ENCODE measurements at places on chromosomes 6 and 20. TPM values are rescaled to one million over a fixed set of nuclear protein-coding genes. Genes with fewer than 3 reads are reported as not detected.
A peak's percentile ranks its signal among the peaks of the same experiment; 100 is the strongest.

DNA sequence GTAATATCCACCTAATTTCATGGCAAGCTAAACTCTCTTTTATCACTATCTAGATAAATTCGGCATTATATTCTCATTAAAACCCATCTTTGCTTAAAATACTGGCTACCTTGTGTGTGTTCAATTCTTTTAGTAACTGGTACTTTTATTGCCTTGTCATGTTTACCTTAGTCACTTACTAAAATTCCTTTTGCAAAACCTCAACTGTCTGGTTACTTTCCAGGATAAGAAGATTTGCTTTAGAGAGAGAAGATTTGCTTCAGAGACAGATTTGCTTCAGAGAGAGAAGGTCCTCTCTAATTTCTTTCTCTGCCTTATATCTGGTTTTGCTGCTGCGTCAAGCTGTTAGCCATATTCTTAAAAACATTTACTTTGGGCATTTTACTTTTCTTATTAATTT, 151.5 kb upstream of the MLIP start:
- DNase-seq, result peak; percentile 29

- DNase-seq, result no peak
These were observed 150.8 kb downstream of the SH3BGRL2 start for GRCh38 chr6:79781916-79782315.

- DNase-seq, result no peak
These were observed 1.3 kb downstream of the C20orf203 start for GRCh38 chr20:32672394-32672981.

GRCh38 chr6:90295854-90296340, 746 bp downstream of the BACH2 start:
- DNase-seq, result peak; percentile 74

GRCh38 chr20:33684533-33685327, 1.5 kb downstream of the E2F1 start:
- DNase-seq, result no peak

GRCh38 chr20:4084721-4085120, 69.4 kb upstream of the RNF24 start:
- no peak for DNase-seq

DNA sequence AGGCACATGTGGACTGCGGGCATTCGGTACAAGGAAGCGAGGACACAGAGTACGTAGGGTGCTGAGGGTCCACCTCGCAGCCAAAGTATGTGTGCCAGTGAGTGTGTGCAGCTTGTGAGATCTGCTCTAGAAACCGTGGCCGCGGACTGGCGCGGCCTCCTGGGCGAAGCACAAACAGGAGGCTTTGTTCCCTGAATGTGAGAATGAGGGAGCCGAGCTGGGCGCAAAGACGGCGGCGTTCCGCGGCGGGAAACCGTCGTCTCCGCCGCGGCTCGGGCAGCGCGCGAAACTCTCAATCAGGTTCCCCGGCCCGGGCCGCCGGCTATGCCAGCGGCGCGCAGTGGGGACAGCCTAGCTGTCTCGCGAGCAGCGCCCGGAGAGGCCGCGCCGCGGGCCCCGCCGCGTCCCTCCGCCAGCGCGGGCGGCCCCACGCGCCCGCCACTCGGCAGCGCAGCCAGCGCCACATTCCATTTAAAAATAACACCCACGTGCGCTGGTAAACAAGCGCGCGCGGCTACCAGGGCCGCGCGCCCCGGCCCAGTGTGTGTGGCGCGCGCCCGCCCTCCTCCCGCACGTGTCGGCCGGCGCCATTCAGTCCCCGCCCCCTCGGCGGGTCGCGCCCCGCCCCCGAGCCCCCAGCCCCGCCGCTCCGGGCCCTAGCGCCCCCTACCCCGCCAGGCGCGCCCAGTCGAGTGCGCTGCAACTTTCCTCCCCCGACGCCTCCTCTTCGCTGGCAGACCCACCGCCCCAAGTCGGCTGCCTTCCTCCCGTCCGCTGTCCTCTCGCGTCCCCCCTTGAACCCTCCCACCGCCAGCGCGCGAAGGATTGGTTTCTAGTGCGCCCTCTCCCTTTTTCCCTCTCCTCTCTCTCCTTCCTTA, 3.0 kb upstream of the FOXO3 start:
- DNase-seq, result peak; percentile 70

- DNase-seq, result no peak
These were observed 603.5 kb downstream of the UTRN start for GRCh38 chr6:144888621-144889020.

DNA sequence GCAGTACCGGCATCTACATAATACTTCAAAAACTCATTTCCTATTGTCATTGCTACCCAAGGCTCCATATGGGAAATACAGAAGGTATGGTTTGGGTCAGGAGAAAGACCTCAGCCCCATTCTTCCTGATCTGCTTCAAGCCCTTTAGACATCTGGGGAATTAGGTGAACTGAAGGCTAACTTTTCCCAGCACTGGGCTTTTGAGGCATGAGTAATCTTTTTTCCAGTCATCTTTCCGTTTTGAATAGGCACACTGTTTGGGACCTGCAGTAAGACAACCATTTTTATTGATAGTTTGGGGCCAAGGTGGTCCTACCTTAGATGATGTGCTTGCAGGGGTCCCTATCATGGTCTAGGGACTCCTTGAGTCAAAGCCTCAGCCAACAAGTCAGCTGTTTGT, 198.4 kb downstream of the HAO1 start:
- DNase-seq, result no peak

GRCh38 chr20:50129662-50130355, 16.9 kb upstream of the UBE2V1 start:
- no peak for DNase-seq

- peak; percentile 47 for DNase-seq
These were observed 5.3 kb upstream of the CCM2L start for GRCh38 chr20:32004963-32005362.

DNA sequence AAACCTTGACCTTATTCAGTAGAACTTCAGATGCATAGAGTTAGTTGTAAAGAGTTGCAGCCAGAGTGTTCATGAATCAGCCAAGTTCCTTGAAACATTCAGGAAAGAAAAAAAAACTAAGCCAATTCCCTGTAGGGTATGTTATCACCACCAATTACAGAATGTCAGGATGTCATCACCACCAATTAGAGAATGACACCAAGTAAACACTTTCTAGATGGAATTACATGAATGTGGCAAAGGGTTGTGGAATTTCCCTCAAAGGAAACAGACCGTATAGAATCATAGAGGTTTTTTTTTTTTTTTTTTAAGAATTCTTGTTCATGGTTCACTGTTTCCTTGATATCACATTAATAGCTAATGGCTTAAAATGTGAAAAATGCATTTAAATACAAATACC, 472.1 kb upstream of the RNF217 start:
- DNase-seq, result peak; percentile 7

DNA sequence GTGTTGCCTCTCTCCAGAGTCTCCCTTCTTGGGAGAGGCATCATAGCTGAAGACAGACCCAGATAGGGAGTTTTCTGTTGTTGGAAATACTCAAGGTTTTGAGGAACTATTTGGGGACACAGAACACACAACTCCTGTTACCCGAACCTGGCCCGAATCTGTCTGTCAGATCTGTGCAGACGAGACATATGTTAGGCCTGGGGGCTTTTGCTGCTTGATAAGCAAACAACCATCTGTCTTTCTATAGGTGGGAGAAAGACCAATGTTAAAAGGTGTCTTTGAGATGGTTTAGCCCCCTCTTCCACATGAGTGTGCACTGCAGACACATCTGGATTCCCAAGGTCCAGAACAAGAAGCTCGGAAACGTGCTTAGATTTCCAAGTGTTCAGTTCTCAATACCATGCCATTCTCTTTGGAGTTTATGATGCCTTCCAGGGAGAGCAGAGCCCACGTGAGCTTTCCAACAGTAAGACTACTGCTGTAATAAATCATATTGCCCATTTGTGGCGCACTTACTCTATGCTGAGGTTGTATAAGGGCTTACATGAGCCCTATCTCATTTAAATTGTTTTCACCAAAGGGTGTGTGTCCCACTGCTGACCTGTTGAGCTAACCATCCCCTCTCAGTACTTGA, 3.8 kb upstream of the STX16 start:
- DNase-seq, result no peak

DNA sequence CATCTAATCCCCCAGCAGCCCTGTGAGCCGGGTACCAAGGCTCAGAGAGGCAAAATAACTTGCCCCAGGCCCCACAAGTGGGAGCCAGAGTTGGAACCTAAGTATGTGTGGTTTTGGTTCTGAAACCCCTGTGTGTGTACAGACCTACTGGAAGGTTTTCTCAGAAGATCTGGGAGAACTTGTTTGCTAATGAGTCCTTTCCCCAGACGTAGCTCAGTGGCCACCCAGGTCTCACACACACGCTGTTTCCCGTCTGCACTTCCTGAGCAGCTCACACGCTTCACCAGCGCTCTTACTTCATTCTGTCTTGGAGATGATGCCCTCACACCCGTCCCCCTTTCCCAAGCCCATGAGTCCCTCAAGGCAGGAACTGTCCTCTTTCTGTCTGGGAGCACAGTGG, 8.2 kb downstream of the CCN5 start:
- no peak for DNase-seq

GRCh38 chr20:40634891-40635290, 54.1 kb downstream of the MAFB start:
- no peak for DNase-seq

GRCh38 chr6:139028215-139028657, 309 bp upstream of the ABRACL start:
- no peak for DNase-seq

DNA sequence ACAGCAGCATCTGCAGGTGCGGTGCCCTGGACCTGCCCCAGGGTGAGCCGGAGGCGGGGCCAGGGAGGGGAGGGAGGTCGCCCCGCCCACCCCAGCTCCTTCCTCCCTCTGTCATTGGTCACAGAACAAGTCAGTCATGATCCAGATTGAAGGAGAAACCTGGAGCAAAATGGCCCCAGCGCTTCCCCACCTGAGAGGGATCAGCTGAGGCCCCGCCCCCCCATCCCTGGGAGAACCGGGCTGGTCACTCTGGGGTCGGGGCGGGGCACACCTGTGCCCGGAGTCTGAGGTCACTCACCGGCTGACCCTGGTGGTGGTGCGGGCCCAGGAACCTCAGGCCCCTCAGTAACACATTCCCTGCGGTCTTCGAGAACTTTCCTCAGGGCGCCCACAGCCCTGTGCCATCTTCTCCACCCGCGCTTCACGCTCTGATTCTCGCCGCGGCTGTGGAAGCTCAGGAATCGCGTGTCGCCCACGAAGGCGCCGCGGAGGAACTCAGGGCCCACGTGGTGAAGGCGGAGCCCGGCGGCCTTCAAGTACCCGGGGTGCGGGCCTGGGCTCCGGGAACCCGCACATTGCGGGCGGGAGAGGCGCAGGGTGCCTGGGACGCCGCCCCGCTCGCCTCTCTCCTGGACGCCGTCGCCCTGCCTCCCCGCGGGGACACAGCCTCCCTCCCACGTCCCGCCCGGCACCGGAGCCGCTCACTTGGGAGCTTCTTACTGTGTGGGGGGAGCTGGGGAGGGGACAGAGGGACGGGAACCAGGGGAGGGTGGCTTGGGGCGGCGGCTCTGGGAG, 36.4 kb upstream of the HLA-C start:
- no peak for DNase-seq

- no peak for DNase-seq
These were observed 413.3 kb downstream of the ESR1 start for GRCh38 chr6:152220786-152221185.

- DNase-seq, result no peak
These were observed 1.5 kb downstream of the SOX18 start for GRCh38 chr20:64047968-64048401.

DNA sequence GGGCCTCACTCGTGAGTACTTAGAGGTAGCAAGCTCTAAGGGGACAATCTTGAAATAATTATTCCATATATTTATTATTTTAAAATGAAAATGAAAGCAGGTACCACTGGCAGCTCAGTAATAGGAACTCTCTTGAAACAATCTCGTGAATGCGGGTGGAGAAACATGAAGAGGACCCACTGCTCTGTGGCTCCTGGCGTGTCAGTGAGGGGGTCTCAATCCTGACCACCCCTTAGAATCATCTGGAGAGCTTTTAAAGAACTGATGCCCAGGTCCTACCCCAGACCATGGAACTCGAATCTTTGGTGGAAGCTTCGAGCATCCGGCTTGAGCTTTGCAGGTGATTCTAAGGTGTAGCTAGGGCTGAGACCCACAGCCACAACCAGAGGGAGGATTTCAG, 23.9 kb upstream of the PXDC1 start:
- DNase-seq, result no peak

DNA sequence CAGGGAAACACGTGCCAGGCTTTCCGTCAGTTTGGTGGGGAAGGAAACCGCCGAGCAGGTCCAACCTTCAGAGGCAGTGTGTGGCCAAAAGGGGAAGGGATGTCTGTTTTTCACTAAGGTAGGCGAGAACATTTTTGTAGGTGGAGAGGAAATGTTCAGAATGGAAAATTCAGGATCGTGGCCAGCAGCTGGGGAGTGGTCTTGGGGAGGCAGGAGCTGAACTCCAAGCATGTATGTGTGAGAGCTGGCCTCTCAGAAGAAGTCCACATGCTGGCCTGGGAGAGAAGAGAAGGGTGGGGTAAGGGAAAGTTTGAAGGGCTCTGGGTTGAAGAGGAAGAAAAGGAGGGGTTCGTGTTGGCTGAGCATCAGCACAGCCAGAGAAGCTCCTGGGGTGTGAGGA, 74.9 kb downstream of the SYNDIG1 start:
- no peak for DNase-seq

- no peak for DNase-seq
These were observed at the start of gene SLC52A3 for GRCh38 chr20:768426-768978. SLC52A3 (minus strand) TSS chr20:768500; CDS start chr20:765774, 2,726 bp downstream.

- DNase-seq, result peak; percentile 54
These were observed 20.1 kb downstream of the SLCO4A1 start for GRCh38 chr20:62662422-62662821.

GRCh38 chr6:41735427-41736185, at the start of gene TFEB:
TFEB (minus strand) TSS chr6:41735608; CDS start chr6:41691213, 44,395 bp downstream.
- peak; percentile 87 for DNase-seq

DNA sequence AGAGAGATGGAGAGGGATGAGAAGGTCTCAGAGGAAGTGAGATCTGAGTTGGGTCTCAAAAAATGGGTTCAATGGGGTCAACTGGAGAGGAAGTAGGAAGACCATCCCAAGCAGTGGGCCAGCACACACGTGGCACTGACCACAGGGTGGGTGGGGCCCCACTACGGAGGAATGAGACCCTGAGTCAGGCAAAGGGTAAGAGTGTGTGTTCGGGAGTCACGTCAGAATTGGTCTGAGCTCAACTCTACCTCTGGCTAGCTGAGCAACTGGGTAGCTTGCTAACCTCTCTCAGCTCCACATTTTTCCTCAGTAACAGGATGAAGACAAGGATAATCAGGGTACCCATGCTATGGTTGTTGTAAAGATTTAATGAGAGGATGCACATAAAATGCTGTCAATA, 79.0 kb downstream of the TRERF1 start:
- no peak for DNase-seq

GRCh38 chr6:11282875-11283274, 50.4 kb upstream of the NEDD9 start:
- DNase-seq, result no peak

GRCh38 chr20:17461941-17462340, 69.2 kb downstream of the BFSP1 start:
- no peak for DNase-seq

Gene TREML4
- total RNA-seq, result not detected

Gene CARMIL1
- 6.8 TPM for total RNA-seq

Gene CSTF1
- 123 TPM for total RNA-seq

Gene TRAM2
- total RNA-seq, result 58.0 TPM

Gene OVOL2
- not detected for total RNA-seq

Gene HLA-DOA
- not detected for total RNA-seq

Gene SRSF12
- not detected for total RNA-seq

Gene SLC44A4
- total RNA-seq, result 1.5 TPM

Gene NCOA7
- total RNA-seq, result 12.8 TPM

Gene PRKN
- not detected for total RNA-seq

Gene LBP
- not detected for total RNA-seq

Gene PGC
- total RNA-seq, result not detected

Gene SUMO4
- 0.84 TPM for total RNA-seq

Gene MICB
- 34.4 TPM for total RNA-seq

Gene GPSM3
- 4.1 TPM for total RNA-seq

Gene MEP1A
- total RNA-seq, result not detected

Gene TTBK1
- not detected for total RNA-seq

Gene OR2H1
- not detected for total RNA-seq

All from RPMI7951 (cell line).